Effector CD4-positive, alpha-beta T cell (primary cell): ENCODE measurements at places on chromosomes 2 and 18.

- no peak for DNase-seq
These were observed 22.9 kb upstream of the TMEM87B start for GRCh38 chr2:112032224-112032586.

DNA sequence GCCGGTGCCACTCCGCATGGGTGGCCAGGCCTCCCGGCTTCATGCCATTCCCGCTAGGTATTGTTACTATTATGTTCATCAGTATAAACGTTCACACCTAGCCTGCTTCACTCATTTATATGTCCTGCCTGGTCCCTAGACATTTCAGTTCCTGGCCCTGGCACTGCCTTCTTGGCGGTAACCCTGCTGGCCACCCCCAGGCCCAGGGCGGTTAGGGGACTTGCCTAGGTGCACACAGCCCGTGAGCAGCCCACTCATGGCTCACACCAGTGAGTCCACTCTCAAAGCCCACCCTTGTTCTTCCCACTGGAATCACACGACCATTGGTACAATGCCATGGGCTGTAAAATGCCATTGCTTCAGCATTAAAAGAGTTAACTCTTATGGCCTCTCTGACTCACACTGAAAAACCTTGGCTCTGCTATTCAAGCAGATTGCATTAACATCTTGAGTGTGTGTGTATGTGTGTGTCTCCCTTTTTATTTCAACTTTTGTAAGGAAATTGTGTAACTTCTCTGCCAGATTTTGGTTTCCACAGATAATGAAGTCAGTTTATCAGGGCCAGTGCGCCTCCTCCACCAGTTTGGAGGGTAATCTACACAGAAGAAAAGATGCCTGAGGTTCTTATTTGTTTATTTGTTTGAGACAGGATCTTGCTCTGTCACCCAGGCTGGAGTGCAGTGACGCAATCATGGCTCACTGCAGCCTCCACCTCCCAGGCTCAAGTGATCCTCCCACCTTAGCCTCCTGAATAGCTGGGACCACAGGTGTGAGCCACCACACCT is 74.2 kb downstream of the RAB31 start:
- no peak for DNase-seq

- no peak for DNase-seq
These were observed 51.7 kb upstream of the OTOF start for GRCh38 chr2:26529406-26530239.

GRCh38 chr2:168662651-168663208 is 139.7 kb upstream of the NOSTRIN start:
- no peak for DNase-seq

GRCh38 chr2:4973973-4974372 is 718.2 kb upstream of the SOX11 start:
- DNase-seq: no peak

DNA sequence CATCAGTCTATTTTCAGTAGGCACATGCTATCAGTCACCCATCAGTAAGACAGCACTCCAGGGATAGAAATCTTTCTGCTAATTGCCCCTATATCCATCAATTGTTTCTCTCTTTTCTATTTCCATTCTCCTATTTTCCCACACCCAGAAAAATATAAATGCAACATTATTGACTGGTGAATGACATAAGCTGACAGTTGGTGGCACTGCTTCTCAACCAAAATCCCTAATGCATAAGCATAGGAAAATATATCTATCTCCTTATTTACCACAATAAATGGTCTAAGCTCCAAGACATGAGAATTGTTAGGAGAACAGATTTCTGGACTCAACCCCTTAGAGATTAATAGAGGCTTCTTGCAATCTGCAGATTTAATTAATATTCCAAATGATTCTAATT is 64.0 kb upstream of the REG3A start:
- no peak for DNase-seq

GRCh38 chr18:28039691-28040090 is 137.2 kb downstream of the CDH2 start:
- no peak for DNase-seq

- DNase-seq: no peak
These were observed 3.3 kb upstream of the CNDP1 start for GRCh38 chr18:74531043-74531442.

DNA sequence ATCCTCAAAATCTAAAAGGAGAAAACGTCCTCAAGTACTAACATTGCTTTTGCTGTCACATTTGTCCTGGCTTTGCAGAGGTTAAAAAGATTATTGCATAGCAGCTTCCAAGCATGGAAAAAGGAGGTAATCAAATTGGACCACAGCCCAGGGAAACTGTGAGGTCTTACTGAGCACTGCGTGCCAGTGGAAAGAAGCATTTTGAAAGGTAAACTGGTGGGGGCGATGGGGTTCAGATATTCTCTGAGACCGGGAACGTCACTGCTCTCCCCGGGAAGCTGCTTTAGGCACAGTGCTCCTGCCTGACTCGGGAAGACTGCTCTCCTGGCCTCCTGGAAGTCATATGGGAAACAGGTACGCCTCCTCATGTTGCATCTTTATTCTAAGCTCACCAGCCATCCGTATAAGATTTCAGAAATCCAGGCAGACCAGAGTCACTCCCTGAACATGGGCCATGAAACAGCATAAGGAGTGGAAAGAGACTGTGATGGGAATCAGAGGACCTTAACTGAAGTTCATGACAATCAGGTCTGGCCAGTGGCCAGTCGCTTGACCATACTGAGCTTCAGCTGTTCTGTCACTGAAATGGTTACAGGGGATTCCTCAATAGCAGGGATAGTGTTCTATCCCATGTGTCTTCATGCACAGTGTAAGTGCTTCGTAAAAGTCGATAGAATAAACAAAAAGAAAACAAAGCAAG is 284.1 kb downstream of the TRIB2 start:
- no peak for DNase-seq

DNA sequence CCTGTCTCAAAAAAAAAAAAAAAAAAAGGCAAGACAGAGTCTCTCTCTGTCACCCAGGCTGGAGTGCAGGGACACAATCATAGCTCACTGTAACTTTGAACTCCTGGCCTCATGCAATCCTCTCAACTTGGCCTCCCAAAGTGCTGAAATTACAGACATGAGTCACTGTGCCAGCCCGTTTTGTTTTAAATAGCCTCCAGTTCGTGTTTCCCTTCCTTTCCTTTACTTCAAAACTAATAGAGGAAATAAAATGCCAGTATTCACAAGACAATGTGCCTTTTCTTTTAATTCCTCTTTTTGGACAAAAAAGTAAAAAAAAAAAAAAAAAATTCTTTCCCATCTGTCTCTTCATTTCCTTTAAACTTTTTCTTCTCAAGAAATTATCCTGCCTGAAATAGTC is 54.5 kb upstream of the ACMSD start:
- no peak for DNase-seq

- no peak for DNase-seq
These were observed 383.3 kb downstream of the RBM43 start for GRCh38 chr2:150878356-150878755.

DNA sequence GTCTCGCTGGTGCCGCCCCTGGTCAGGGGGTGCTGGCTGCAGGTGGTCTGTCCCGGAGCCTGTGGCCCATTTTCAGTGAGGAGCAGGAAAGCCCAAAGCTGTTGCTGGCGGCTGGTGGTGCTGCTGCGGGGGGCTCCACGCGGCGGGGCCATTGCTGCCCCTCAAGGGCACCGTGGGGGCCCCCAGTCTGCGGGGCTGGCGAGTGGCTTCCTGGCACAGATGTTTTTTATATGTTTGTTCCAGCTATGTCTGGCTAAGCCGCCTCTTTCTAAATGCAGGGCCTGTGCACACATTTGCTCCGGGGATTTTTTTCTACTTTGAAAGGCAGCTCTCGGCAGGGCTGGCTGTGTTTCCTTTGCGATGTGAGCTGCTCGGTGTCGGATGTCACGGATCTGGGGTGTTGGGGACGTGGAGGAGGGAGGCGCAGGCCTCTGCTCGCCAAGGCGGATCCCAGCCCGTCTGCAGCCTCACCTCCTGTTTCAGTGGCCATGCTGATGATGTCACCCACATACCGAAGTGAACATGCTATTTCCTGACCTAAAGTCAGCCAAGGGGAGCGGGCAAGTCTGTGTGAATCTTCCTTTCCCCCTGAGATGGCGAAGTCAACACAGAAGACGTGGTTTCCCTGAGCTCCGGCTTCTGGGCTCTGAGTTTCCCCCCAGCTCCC is 112.0 kb upstream of the CTDP1 start:
- DNase-seq: no peak

GRCh38 chr2:176126929-176127773 is 2.4 kb upstream of the HOXD8 start:
- peak; percentile 68 for DNase-seq

- no peak for DNase-seq
These were observed 267.8 kb upstream of the EPAS1 start for GRCh38 chr2:46029332-46029811.

DNA sequence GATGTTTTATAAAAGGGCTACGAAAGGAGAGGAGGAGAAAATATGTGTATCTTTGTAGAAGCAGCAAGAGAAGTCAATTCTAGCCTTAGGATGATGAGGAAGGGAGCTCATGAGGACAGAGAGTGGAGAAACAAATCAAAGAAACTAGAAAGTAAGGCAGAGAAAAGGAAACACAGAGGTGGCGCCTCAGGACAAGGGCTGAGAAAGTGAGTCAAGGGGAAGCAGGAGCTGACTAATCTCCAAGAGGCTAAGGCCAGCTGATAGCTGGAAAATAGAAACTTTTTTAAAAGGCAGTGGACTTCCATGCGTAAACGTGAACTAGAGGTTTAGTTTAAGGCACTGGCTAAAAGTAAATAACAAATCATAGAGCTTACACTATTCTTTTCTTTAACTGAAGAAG is 173.3 kb downstream of the ANKRD44 start:
- no peak for DNase-seq

DNA sequence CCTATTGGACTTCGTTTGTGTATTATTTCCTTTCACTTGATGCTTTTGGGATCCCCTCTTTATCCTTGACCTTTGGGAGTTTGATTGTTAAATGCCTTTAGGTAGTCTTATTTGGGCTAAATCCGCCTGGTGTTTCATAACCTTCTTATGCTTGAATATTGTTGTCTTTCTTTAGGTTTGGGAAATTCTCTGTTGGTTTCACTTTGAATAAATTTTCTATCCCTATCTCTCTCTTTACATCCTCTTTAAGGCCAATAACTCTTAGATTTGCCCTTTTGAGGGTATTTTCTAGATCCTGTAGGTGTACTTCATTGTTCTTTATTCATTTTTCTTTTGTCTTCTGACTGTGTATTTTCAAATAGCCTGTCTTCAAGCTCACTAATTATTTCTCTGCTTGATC is 354.7 kb downstream of the PARD3B start:
- no peak for DNase-seq

- DNase-seq: no peak
These were observed 35.5 kb upstream of the ST6GAL2 start for GRCh38 chr2:106921451-106921850.

DNA sequence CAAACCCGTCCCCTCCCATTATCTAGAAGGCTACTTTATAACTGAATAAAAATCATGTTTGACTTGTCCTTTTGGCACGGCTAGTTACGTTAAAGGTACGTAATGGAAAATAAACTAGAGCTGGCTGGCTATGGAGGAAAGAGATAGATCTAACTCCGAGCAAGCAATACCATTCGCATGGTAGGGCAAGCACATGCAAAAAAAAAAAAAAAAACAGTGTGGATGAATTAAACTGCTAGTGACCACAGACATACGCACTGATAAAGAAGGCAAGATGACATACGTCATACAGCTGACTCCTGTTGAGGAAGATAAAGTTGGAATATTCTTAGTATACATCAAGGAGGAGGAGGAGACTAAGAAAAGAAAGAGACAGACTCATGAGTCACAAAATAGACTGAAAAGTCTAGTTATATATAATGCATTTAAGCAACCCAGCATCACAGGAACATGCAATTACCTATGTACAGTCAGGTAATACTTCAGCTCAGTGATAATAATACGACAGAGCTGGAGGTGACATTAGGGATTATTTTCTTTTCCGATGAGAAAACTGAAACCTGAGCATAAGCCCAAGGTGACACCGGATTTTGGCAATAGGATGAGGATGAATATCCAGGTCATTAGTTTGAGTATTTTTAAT is 37.9 kb upstream of the NARS1 start:
- DNase-seq: no peak

DNA sequence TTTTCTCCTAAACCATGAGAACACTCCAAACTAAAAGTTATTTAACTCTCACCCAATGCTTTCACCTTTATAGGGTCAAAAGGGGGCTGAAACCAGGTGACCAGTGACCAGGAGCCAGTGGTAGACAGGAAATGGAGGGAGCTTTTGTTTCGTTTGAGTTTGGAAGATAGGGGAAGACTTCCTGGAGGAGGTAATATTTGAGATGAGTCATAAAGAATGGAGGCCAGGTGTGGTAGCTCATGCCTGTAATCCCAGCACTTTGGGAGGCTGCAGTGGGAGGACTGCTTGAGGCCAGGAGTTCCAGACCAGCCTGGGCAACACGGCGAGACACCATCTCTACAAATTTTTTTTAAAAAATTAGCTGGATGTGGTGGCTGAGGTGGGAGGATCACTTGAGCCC is 8.5 kb downstream of the FAM161A start:
- no peak for DNase-seq

GRCh38 chr2:53708988-53709387 is 58.6 kb upstream of the CHAC2 start:
- no peak for DNase-seq
